ENCODE measurements at places on chromosomes 11 and 22. TPM values are rescaled to one million over a fixed set of nuclear protein-coding genes. Genes with fewer than 3 reads are reported as not detected.

- peak; percentile 85 for DNase-seq
Measured at GRCh38 chr11:57644748-57645688, 4.7 kb downstream of the YPEL4 start.

DNA sequence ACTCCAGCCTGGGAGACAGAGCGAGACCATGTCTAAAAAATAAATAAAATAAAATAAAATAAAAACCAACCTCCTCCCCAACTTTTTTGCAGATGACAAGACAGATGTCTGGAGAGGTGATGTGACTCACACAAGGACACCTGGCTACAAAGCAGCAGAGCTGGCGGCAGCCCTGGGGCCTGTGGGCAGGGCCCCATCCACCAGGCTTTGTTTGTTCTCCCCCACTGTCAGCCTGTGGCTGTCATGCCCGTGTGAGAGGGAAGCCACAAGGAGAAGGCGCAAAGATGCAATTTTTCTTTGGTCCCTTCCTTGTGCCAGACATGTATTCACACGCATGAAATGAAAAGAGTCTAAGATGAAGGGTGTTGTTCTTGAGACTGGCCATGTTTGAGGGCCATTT is 16.6 kb downstream of the CD59 start:
- DNase-seq: no peak

- no peak for DNase-seq
Measured at GRCh38 chr11:126165311-126165720, 46.1 kb downstream of the RPUSD4 start.

DNA sequence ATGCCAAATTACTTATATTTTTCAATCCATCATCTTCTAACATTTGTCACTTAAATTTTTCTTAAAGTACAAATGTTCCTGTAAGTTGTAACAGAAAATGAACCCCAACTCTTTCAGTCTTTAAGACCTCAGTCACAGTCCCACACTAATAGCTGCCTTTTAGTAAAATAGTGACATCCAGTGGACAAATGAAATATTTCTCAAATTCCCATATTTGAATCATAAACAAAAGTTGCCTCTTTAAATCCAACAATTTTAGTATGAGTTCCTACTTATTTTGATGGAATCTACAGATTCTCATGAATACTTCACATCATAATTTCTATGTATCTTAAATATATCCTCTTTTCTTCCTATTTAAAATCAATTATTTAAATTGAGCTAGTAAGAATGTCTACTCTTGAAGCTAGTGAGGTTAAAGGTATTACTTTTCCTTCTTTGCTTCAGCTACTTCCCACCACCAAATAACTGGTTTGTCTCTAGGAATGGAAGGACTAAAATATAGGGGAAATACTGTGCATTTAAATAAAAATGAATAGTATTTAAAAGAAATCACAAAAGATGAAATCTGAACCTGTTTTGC is 9.2 kb downstream of the LIN7C start:
- no peak for DNase-seq

DNA sequence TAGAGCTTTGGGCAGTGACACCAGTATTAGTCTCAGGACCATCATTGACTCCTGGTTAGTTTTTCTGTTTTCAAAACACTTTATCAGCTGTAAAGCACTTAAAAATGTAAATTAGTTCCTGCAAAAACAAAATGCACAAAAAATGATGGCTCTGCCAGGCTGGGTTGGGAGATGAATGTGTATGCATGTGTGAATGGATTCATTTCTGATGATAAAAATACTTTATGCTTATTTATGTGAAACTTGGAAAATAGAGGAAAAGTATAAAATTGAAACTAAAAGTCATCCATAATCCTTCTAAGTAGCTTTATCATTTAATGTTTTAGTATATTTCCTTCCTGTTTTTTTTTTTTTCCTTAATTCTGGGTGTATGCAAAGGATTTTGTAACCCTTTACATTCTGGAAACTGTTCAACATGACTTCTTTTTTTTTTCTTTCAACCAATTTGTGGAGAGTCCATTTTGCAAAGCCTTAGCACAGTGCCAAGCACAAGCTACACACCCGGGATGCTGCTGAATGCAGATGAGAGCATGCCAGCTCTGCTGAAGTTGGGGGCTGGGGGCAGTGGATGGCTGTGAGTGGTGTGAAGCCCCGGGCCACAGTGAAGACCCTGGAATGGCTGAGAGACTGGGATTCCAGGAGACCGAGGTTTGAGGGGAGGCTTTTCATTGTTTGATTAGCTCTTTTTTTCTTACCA is 37.6 kb downstream of the PTPRJ start:
- no peak for DNase-seq

The TSSC4 gene
- total RNA-seq: 44.9 TPM

DNA sequence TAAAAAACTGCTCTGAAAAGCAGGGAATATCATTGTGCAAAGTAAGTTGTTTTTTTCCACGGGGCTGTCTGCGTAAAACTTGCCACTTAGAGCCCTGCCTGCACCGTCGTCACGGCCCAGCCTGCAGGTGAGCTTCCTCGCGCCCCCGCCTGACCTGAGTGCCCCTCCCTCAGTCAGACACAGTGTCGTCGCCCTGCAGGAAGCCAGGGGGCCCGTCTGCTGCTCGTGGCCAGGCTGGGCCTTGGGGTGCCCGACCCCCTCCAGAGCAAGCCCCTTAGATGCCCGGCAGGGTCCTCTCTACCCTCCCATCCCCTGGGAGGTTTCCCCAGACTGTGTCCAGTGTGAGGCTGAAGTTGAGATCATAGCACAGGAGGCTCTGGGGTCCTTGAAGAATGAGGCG is 31.6 kb downstream of the SBF1 start:
- no peak for DNase-seq

- DNase-seq: no peak
Measured at GRCh38 chr22:27978317-27978716, 59.3 kb upstream of the PITPNB start.

DNA sequence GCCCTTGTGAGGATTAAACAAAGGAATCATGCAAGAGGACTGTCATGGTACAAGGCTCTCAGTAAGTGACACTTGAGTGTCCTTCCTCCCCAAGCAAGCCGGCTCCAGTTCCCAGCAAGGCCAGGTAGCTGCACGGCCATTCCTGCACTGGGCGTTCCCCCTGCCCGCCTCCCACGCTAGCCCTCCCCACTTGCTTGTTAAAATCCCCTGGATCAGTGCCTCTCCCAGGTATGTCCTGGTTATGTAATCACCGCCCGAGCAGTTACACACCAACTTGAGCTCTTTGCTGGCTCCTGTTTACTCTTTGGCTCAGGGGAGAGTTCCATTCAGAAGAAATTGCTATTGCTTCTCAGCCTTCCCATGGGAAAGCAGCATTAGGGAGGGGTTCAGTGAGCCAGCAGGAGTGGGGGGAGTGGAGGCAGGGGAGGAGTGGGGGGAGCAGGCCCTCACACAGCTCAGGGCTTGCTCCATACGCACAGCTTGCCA is 19.4 kb upstream of the MYEOV start:
- DNase-seq: peak; percentile 94

GRCh38 chr11:76997512-76997911 is 36.7 kb upstream of the B3GNT6 start:
- DNase-seq: no peak

- DNase-seq: peak; percentile 27
Measured at GRCh38 chr11:18802381-18803257, 11.0 kb upstream of the PTPN5 start.

GRCh38 chr11:76567261-76567660 is 103.3 kb downstream of the LRRC32 start:
- no peak for DNase-seq

GRCh38 chr11:48103621-48104567 is 112.7 kb upstream of the OR4B1 start:
- DNase-seq: no peak

GRCh38 chr22:38696606-38697424 is 3.9 kb downstream of the JOSD1 start:
- peak; percentile 20 for DNase-seq

The ARHGAP42 gene
- 26.7 TPM for total RNA-seq

The SYT9 gene
- total RNA-seq: 0.33 TPM

The PHETA2 gene
- 18.0 TPM for total RNA-seq

The PANX1 gene
- total RNA-seq: 20.3 TPM

Measured in breast epithelium (tissue), 4 donors.